ENCODE measurements at places on chromosomes 7 and 10.
A peak's percentile ranks its signal among the peaks of the same experiment; 100 is the strongest.

GRCh38 chr7:112201839-112202238, 4.4 kb downstream of the DOCK4 start:
- DNase-seq, result no peak

DNA sequence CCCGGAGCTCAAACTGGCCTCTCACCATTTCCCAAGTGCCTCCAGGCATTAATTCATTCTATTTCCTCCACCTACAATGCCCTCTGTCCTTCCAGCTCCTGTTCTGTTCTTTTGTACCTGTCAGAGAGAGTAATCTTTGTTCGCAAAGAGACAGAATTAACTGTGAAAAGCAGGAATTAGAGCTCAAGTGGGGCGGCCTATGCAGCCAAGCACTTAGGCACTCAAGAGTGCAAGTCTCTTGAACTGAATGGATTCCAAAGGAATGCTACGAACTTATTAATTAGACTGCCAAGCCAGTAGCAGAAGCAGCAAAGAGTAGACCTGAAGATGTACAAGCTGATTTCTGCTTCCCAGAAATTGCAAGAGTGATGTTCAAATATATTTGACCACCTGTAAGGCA, 338.3 kb upstream of the AUTS2 start:
- DNase-seq, result no peak

- DNase-seq, result no peak
Measured at GRCh38 chr10:48470893-48471805, 133.7 kb downstream of the ARHGAP22 start.

- no peak for DNase-seq
Measured at GRCh38 chr7:133358708-133359107, 105.8 kb downstream of the EXOC4 start.

DNA sequence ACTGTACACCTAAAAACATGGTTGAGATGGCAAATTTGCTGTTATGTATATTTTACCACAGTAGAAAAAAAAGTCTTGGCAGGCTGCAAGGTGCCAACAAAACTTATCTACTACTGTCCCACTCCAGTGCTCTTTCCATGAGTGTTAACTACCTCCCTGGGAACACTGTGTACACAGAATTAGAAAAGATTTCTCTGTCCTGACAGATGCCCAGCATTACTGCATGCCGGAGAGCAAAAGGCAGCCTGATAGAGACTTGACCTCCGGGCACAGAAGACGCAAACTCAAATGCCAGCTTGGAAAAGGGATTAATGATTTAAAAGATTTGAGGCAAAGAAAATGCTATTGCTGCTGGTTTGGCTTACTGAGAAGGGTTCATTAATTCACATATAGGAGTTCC, 228.8 kb downstream of the TMEM178B start:
- no peak for DNase-seq

GRCh38 chr10:7038416-7038815, 372.4 kb downstream of the SFMBT2 start:
- no peak for DNase-seq

DNA sequence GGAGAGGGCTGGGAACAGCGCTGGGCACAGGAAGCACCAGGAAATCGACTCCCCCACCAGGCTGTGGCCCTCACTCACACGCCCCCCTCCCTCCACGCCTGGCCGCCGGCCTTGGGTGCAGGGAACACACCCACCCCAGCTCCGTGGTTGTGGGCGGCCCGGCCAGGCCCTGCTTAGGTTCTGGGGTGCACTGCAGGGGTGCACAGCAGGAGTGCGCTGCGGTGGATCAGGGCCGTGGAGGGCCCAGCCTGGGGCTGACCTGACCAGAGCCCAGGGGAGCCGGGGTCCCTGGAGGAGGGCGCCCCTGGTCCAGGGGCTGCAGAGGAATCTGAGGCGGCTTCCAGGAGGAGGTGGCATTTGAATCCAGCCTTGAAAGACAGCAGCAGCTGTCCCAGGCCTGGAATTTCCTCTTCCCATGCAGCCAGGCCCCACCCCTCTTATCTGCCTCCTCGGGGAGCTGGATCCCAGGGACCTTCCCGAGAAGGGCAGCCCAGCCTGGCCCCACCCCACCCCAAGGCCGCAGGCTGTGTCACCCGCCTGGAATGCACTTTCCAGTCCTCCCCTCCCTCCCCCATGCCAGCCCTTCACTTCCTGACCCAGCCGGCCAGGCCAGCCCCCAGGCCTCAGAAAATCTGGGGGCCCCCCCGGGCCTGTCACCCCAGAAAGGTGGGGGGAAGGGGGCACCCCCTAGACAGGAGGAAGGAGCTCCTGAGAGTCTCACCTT, 18.4 kb upstream of the PDGFA start:
- DNase-seq, result peak; percentile 63

GRCh38 chr7:69696686-69697685, 98.7 kb downstream of the AUTS2 start:
- no peak for DNase-seq

- DNase-seq, result no peak
Measured at GRCh38 chr10:101400585-101400984, 46.6 kb downstream of the BTRC start.

- peak; percentile 89 for DNase-seq
Measured at GRCh38 chr10:91409869-91410637, at the start of gene HECTD2. Gene HECTD2, plus strand, starts transcription at chr10:91410344. Its CDS starts 95 bp downstream, at chr10:91410439.
